Activated T-cell treated with anti-CD3 and anti-CD28 coated beads, Interleukin-2, amount 50 U/mL, for 48 hours (primary cell): ENCODE measurements at places on chromosomes 12 and 14.

- no peak for DNase-seq
Measured at GRCh38 chr14:99891900-99892299, 98.7 kb downstream of the EML1 start.

- no peak for DNase-seq
Measured at GRCh38 chr12:19904819-19905218, 463.5 kb upstream of the PDE3A start.

GRCh38 chr12:25787701-25788100 lies 170.8 kb upstream of the RASSF8 start:
- no peak for DNase-seq

DNA sequence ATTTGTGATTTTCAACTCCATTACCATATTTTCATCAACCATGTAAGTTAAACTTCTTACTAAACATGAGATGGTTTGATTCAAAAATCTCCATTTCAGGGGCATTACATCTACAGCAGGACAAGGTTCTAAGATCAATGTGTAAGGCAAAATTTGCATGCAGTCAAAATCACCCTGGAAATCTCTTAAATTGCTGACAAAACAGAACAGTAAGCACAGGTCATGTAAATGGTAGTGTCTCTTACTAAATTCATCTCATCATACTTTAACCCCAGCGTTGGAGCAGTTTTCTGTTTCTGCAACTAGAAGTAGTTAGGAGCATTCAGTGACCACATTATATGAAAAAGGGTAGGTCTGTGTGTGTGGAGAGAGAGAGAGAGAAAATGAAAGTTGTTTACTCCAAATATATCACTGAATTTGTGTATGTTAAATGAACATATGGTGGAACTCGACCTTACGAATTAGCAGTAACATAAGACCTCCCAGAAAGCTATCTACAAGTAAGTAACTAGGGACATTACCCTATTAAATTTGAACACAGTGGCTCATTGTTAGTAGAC lies 227.5 kb downstream of the SSPN start:
- no peak for DNase-seq

- no peak for DNase-seq
Measured at GRCh38 chr14:68775614-68776126, 17.2 kb downstream of the ZFP36L1 start.

GRCh38 chr12:62758216-62758615 lies 176.7 kb downstream of the PPM1H start:
- no peak for DNase-seq

- peak; percentile 67 for DNase-seq
Measured at GRCh38 chr14:70808416-70809224, 693 bp downstream of the MAP3K9 start.
